ENCODE measurements at places on chromosomes 4 and X.

GRCh38 chr4:181008164-181008563 lies 1235.0 kb upstream of the TENM3 start:
- DNase-seq = no peak

- DNase-seq = no peak
These were observed 354.1 kb downstream of the CHIC1 start for GRCh38 chrX:73916931-73917667.

DNA sequence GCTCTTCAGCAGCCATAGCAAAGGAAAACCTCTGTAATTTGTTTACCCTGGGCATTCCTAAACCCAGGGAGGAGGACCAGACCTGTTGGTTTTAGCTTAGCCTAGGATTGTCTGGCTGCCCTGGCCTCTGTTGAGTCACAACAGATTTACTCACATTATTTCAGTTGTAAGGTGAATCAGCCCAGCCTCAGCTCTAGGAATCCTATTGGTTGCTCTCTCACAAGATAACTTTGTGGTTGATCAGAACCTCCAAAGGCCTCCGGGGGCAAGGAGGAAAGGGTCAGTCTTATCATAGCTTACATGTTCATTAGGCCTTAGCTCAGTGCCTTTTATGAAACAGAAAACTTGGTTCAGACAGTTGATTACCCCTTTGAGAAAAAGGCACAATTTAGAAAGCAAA lies 41.0 kb downstream of the PDK3 start:
- DNase-seq = no peak

GRCh38 chr4:29541757-29542156 lies 1178.4 kb upstream of the PCDH7 start:
- DNase-seq = no peak

DNA sequence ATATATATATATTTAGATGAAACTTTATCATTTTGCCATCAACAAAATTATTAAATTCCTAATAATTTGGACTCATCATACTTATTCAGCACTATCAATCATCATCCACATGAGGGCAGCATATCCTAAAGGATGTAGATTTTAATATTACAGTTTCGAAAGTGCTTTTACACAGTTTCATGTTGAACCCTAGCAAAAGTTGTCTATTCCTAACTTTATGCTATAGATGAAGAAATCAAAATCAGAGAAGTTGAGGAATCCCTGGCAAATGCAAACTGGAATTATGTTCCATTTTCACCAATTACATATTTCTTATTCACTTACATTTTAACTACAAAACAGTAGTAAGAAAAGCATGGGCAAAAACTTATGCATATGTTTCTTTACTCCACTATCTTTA lies 36.6 kb upstream of the UGT2A1 start:
- no peak for DNase-seq

GRCh38 chr4:73735231-73735630 lies 5.1 kb upstream of the CXCL8 start:
- no peak for DNase-seq

DNA sequence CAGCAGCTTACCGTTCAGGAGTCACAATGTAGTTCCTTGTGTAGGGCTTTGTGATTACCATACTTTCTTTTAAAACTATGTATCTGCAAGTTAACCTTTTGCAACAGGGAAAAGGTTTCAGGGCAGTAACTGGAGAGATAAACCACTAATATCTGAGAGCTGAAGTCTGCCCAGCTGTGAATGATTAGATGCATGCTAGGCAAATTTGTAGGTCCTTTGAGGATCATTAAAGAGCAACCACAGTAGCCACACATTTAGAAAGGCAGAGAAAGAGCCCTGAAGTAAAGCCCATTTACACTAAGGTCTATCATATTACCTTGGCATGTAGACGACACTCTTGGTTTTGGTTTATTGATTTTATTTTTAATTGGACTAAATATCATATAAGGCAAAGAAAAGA lies 60.0 kb downstream of the ATP8A1 start:
- DNase-seq = no peak

DNA sequence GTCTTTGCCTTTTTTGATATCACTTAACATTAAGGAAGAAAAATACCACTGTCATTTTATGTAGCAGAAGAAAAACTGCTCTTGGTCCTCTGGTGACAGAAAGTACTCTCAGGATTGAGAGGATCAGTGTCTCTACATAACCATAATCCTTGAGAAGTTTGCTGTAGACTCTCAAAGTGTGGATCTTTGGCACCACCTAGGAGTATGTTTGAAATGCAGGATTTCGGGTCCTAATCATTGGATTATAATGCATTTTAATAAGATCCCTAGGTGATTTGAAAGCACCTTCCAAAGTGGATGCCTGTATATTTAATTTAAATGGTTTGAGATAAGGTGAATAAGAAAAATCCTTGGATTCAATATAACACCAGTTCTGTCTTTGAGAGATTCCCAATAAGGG lies 23.2 kb downstream of the MOB1B start:
- no peak for DNase-seq

DNA sequence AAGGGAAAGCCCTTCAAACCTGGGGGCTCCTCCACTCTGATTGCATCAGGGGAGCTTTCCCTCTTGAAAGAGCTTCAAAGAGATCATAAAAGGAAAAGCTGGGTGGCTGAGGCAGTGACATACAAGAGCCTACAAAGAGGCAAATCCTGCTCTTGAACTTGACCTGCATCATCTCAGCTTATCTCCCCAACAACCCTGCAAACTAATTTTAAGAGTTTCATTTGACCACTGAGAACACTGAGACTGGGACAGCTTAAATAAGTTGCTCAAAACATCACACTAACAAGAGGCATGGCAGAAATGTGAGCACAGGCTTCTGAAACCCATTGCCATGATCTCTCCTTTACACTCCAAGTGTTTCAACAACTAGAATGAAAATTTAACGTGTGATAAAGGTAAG lies 101.6 kb upstream of the PPARGC1A start:
- no peak for DNase-seq

DNA sequence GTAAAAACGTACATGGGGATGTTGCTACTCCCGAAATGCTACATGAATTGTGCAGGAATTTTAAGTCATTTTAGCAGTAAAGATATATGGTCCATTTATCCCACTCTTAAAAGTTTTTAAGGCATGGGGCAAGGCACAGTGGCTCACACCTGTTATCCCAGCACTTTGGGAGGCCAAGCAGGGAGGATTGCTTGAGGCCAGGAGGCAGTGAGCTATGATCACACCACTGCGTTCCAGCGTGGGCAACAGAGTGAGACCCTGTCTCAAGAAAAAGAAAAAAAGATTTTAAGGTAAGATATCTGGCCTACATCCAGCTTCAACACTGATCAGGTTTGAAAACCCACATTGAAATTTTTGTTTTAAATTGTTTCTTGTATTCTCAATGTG lies 1.2 kb upstream of the SEC24D start:
- DNase-seq = no peak

DNA sequence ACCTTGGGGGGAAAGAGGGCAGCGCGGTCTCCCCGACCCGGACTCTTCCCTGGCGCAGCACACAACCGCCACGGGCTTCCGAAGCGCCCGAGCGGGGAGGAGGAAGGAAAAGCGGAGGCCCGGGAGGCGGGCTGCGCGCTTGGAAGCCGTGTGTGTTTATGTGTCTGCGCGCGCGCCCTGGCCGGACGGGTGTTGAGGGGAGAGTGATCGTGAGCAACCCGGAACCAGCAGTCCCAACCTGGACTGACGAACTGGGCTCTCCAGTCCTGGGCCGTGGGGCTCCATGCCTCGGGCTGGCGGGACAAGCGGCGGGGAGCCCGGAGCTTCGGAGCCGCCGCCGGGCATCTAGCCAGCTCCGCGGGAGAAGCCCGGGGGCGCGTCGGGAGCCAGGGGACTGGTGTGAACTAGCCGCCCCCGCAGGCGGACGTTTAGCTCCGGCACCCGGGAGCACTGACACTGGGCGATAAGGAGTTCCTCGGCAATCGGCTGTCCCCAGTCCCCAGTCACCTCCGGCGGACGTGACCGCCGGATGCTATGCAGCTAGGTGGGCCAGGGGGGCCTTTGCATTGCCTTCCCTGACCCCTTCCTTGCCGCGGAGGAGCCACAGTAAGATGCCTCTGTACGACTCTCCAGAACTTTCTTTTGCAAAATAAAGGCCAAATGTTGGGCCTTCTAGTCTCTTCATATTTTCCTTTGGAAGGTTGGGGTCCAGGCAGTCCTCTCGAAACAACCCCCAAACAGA lies 74.8 kb upstream of the BCOR start:
- no peak for DNase-seq

GRCh38 chr4:139651282-139652194 lies 14.1 kb upstream of the MGST2 start:
- DNase-seq = no peak

- no peak for DNase-seq
These were observed 548.6 kb downstream of the TLL1 start for GRCh38 chr4:166421556-166422156.

DNA sequence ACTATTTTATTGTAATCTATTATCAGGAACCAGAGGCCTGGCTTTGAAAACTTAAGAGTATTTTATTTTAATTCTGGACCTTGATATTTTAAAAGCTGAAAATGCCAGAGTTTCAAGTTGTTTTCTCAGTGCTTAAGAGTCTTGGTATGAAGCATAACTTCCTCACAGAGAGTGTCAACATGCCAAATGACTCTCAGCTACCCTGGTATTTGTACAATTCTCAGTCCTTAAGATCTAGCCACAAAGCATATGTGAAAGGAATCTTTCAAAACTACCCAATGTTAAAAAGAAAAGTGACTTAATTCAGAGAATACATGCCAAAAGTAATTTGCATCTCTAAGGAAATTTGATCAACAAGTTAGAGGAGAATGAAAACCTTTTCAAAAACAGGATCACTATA lies 171.9 kb downstream of the DKK2 start:
- no peak for DNase-seq

DNA sequence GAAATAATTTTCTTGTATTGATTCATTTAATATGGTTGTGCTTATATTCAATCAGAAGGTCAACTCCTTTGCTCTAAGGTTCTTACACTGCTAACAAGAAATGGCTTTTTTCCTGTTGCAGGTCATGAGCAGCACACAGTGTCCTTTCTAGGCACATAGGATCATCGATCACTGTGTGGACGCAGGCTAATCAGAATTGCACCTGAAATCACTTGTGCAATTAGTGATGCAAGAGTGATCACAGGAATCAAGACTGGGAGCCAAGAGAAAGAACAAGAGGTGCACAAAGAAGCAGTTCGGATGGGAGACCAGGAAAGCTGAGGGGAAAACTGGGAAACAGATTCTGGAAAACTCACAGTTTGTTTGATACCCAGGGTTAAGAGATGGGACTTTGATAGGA lies 21.1 kb downstream of the TDO2 start:
- no peak for DNase-seq

DNA sequence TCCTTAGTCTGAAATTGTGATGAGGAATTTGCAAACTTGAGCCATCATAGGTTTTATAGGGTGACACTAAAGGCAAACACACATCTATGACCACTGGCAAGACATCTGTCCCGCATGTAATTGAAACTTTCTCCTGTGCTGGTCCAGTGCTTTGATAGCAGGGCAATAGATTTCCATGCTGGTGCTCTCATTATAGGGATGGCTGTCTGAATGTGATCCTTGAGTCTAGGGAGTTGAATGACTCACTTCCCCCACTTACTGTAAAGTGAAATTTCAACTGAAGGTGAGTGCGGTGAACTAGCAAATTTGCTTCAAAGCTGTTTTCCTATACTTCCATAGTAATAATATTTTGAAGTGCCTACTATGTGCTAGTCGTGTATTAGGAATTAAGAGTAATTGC lies 1630.0 kb downstream of the STIM2 start:
- DNase-seq = no peak

GRCh38 chr4:16035843-16036242 lies 48.0 kb downstream of the PROM1 start:
- DNase-seq = no peak

GRCh38 chr4:12933760-12934221 lies 550.3 kb downstream of the RAB28 start:
- no peak for DNase-seq

DNA sequence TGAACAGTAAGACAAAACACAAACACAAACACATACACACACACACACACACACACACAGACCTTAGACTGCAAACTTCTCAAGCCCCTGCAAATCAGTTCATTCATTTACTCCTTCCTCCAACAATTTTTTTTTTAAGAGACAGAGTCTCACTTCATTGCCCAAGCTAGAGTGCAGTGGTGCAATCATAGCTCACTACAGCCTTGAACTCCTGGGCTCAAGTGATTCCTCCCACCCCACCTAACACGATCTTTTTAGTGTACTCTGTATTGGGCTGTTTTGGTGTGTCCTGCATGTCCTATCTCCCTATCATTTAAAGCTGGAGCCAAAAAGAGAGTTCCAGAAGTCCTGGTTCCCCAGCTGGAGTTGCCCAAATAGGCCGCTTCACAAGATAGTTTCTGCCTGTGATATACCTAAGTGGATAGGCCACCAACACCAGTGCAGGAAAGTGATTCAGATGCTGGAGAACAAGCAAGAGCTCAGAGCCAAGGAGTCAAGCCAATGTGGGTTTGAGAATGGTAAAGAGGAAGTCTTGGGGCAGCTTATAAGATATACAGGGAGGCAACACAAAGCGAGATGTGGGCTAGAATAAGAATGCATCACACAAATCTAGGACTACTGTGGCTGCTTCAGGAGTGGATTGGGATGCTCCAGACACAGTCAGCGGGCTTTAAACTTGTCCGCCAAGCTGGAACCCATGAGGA lies 85.4 kb upstream of the RAPGEF2 start:
- DNase-seq = no peak

GRCh38 chr4:41189076-41189475 lies 25.3 kb downstream of the APBB2 start:
- DNase-seq = no peak

- peak; percentile 18 for DNase-seq
These were observed 172 bp upstream of the HSPA4L start for GRCh38 chr4:127782025-127782274.

- peak; percentile 28 for DNase-seq
These were observed 82.5 kb downstream of the CPE start for GRCh38 chr4:165461159-165461821.

GRCh38 chrX:130100180-130100579 lies 10.1 kb downstream of the ELF4 start:
- no peak for DNase-seq

- no peak for DNase-seq
These were observed 240.2 kb downstream of the RAPGEF2 start for GRCh38 chr4:159343116-159343515.

- DNase-seq = no peak
These were observed 82.8 kb downstream of the ARSF start for GRCh38 chrX:3124031-3124430.

DNA sequence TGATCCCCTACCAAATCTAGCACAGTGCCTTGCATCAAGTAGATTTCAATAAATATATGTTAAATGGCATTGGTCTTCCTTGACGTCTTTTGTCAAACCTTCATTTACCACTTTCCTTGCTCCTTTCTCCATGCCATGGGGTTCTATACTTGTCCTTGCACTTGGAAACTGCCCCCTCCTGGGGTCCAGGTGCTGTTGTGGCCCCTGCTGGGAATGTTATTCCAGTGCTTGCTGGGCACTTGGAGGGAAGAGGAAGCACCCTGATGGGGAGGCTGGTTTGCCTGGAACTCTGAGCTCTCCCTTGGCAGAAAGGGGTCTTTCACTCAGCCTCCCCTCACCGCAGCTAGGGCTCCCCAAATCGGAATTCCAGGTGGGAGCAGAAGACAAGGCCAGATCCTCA lies 18.9 kb downstream of the ZNF275 start:
- no peak for DNase-seq

GRCh38 chrX:96838537-96838936 lies 45.2 kb upstream of the RPA4 start:
- DNase-seq = no peak

GRCh38 chr4:108171339-108172230 lies 2.9 kb upstream of the LEF1 start:
- no peak for DNase-seq
